ENCODE measurements at places on chromosomes 4 and X. TPM values are rescaled to one million over a fixed set of nuclear protein-coding genes. Genes with fewer than 3 reads are reported as not detected.
A peak's percentile ranks its signal among the peaks of the same experiment; 100 is the strongest.

DNA sequence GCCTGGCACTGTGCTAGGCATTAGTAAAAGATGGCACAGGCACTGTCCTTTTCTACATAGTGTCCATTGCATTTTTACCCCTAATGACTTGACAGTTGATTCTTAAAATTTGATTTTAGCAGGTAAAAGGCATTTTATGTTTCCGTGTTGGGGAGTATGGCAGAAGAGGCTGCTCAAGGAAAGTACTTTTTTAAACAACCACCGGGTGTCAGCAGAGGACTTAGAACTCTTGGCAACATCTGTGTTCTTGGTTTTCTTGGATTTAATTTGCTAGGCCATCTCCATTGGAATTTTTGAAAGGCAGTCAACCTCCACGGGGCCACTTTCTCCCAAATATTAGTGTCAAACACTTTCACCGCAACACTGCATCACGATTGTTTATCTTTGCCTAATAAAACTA lies 102.9 kb downstream of the TSPAN7 start:
- DNase-seq = peak; percentile 9

GRCh38 chr4:10605746-10606482 lies 78.7 kb downstream of the CLNK start:
- no peak for DNase-seq

DNA sequence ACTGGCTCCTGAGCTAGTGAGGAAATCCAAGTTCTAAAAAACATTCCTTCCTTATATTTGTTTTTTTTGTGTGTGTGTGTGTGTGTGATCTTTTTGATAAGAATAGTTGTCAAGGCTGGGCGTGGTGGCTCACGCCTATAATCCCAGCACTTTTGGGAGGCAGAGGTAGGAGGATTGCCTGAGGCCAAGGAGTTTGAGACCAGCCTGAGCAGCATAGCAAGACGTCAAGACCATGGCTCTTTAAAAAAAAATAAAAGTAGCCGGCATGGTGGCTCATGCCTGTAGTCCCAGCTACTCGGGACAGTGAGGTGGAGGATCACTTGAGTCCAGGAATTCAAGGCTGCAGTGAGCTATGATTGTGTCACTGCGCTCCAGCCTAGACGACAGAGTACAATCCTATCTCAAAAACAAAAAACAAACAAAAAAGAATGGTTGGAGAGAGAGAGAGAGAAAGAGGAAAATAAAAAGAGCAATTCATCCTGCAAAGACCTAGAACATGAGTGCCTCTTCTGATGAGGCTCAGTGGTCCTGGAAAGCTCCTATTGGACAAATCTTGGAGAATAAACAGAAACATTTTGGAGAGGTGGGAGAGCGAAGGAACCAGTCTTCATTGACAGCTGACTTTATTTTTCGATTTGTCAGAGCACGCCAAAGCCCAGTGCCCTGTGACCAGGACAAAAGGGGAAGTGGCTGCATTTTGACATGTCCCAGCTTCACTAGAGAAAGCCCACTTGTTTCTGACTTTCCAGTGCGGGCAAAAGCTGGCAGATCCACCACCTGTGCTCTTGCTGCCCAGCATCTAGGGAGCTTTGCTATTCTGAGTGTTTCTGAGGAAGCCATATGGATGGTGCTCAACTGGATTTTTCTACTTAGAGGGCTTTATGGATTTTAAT lies 244.7 kb downstream of the PALLD start:
- DNase-seq = no peak

DNA sequence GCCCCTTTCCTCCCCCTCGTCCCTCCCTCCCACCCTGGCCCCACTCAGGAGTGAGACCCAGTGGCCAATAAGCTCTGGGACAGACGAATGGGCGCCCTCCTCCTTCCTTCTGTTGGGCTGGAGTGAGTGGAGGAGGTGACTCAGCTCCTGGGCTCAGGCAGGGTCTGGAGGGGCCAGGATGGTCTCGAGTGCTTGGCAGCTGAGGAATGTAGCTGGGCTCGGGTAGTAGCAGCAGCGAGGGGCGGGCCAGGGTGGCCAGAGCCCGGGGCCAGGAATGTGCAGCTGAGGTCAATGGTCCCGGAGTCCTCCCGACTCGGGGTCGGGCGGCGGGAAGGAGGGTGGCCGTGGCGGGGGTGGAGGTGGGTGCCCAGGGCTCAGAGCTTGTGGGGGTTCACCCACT lies 15.0 kb downstream of the G6PD start:
- no peak for DNase-seq

DNA sequence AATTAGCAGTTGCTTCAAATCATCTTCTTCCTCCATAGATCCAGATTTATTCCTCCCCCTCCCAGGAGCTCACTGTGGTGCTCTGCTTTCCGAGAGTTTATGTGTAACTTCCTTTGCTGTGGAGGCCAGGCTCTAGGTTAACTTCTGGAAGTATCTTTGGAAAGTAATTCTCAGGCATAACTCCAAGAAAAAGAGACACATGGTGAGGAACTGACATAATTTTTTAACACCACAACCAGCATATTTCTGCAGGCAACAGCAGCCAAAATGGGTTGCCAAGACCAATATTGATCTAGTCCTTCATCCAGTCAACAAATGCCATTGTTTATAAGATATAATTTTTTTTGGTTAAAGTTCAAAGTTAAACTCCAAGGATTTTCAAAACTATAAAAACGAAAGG lies 114.5 kb upstream of the RBPJ start:
- no peak for DNase-seq

USP53 gene
- 12.2 TPM for total RNA-seq

FHIP1A gene
- 2.0 TPM for total RNA-seq

TRIM2 gene
- 1,036 TPM for total RNA-seq

- DNase-seq = no peak
These were observed 37.7 kb downstream of the UGT2B7 start for GRCh38 chr4:69133993-69134392.

ENAM gene
- under 0.01 TPM for total RNA-seq

DNA sequence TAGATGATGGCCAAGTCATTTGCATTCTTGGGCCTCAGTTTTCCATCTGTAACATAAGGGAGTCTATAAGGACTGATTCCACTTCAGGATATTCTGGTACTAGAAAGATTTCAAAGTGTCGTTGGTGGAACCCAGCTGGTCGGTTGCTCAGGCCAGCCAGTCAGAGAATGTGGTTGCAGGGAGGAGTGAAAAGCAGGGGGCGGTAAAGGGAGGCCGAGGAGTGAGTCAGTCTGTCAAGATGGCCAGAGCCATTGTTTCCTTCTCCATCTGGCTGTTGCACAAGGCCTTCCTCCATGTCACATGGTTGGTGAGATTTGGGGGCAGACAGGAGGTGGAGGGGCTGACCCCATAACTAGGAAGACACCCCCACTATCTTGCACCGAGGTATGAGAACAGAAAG lies 38.2 kb downstream of the STARD8 start:
- no peak for DNase-seq

DNA sequence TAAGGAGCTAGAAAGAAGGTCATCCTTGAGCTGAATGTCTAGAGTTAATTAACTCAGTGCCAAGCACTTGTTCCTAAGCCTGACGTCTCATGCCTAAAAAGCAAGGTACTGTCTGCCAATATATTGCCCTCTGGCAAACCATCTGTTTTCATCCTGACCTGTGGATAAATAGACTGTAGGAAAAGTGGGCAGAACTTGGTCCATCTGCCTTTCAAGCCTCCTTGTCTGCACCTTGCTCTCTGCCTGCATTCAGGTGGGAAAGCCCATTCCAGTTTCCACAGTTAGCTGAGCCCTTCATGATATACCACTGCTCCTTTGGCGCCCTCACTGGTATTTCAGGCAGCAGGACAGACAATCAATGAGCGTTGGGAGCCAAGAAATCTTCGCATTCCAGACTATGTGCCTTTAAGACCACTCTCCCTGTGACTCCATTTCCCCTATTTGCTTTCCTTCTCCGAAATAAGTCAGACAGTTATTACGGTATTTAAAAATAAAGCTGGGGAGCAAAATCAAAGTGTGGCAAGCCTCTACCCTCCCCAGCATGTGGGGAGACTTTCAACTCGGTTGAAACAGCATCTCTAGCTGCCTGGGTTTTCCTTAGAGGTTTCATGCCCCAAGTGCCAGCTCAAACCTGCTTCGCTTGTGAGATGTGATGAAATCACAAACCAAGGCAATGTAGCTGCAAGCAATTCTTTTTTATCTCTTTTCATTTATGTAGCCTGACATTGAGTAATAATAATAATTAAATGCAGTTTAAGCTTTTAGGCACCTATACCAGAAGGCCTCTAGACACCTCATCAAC lies 2.5 kb upstream of the CCDC149 start:
- DNase-seq = no peak

GRCh38 chr4:79025170-79025569 lies 85.9 kb upstream of the PAQR3 start:
- no peak for DNase-seq

CXCL1 gene
- total RNA-seq = 1.2 TPM

DNA sequence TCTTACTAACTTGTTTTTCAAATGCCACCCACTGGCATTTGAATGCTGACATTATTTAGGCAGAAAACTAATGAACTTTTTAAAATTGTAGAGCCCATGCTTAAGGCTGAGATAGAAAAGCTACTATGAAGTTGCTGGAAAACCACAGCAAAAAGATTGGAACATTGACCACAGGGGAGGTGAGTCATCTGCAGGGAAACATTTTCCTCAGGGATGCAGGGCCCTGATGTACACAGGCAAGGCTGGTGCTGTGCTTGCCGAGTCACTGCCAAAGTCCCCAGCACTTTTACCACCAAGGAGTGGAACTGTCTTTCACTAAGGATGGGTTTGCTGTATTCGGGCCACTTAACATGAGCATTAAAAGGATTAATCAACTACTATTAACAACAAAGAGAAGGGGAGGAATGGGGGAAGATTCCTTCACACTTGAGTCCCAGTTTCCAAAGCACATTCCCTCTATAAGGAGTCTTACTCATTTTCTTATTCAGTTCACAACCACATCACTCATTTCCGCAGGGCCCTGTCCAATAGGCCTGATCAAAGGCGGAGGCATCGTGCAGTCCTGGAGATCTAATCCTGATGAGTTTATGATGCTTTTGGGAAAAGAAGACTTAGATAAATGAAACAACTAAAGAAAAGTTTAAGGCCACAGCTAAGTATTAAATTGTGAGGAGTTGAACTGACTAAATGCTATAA lies 202.9 kb upstream of the NPY2R start:
- no peak for DNase-seq

GRCh38 chrX:96455078-96455477 lies 229.6 kb upstream of the DIAPH2 start:
- DNase-seq = no peak

- DNase-seq = peak; percentile 34
These were observed 215.3 kb upstream of the TTC29 start for GRCh38 chr4:147160908-147161513.

GRCh38 chr4:122117743-122118142 lies 34.4 kb upstream of the BLTP1 start:
- no peak for DNase-seq

- no peak for DNase-seq
These were observed 41.9 kb upstream of the PDHA2 start for GRCh38 chr4:95798003-95798402.

- no peak for DNase-seq
These were observed 95.8 kb upstream of the LDB2 start for GRCh38 chr4:16993956-16994840.

SMARCAD1 gene
- 117 TPM for total RNA-seq

INTS12 gene
- total RNA-seq = 36.7 TPM

DNA sequence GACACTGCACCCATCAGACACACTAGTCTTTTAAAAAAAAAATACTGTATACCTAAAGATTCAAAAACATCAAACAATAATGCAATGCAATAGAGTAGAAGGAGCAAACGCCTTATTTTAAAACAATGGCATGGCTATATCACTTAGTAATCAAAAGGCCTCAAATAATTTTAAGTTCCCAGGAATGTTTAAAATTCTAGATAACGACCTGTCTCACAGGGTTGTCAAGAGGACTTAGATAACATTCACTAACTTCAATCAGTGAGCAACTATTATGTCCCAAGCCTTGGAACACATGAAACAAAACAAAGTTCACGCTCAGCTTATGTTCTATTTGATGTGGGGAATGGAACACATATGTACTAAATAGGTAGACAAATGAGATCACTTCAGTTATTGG lies 106.5 kb downstream of the FRYL start:
- no peak for DNase-seq

CAMK2D gene
- 69.7 TPM for total RNA-seq

GRCh38 chr4:138805736-138806135 lies 209.8 kb upstream of the NOCT start:
- no peak for DNase-seq

MAGEA1 gene
- total RNA-seq = not detected

DNA sequence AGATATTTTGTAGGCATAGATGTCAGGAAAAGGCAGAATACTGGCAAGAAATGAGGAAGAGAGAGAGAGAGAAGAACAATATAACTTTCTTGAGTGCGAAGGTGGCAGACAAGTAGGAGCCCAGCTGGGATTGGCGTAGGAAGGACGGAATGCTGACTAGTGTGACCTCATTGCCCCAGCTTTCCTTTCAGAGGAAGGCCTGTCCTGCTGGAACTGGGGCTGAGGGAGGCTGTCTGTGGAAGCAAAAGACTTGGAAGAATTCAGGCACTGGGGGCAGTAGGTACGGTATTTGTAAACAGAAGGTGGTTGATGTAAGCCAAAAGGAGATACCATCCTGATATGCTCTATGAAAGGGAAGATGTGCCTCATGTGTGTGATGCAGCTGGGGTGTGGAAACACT lies 818.4 kb downstream of the ADGRL3 start:
- no peak for DNase-seq

DNA sequence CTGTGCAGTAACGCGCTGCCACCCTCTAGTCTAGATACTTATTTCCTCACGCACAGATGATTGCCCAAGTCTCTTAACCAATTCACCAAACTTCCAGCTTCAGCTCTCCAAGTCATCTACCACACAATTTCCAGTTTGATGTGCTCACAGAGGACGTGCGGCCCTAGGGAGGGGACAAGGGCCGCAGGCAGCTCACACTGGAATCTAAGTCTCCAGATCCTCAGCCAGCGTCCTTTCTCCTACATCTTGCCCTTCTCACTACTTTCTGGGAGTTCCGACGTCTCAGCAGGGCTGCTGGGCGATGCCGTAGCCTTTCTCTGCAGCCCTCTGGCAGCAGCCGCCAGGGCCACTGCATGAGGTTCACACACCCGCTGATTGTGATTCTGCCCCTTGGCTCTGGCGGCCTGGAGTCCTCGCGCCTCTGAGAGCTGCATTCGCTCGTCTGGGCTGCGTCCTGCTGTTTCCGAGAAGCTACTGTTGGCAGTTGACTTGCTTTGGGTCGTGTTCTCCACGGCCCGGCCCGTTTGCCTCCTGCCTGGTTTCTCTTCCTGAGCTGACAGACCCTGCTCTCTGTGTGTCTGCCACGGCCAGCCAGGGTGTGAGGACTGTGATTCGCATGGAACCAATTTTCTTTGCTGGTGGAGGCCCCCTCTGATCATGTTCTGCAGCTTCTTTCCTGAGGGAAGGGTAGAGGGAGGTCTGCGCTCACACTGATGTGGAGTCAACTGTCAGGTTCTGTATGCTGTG lies 14.1 kb upstream of the TMEM131L start:
- DNase-seq = no peak

SH3D19 gene
- 8.2 TPM for total RNA-seq

GRCh38 chrX:17814557-17814956 lies 46.5 kb downstream of the RAI2 start:
- no peak for DNase-seq

- no peak for DNase-seq
These were observed 69.8 kb upstream of the FAT4 start for GRCh38 chr4:125244848-125245450.
